ENCODE measurements at places on chromosomes 1 and 21.

- no peak for DNase-seq
Observed at GRCh38 chr1:171250263-171250662, 2.0 kb downstream of the FMO1 start.

GRCh38 chr1:203558064-203558760 lies 64.3 kb downstream of the OPTC start:
- DNase-seq = no peak

GRCh38 chr1:79955966-79956365 lies 949.4 kb upstream of the ADGRL4 start:
- no peak for DNase-seq

GRCh38 chr1:224338150-224338838 lies 8.3 kb upstream of the NVL start:
- no peak for DNase-seq

DNA sequence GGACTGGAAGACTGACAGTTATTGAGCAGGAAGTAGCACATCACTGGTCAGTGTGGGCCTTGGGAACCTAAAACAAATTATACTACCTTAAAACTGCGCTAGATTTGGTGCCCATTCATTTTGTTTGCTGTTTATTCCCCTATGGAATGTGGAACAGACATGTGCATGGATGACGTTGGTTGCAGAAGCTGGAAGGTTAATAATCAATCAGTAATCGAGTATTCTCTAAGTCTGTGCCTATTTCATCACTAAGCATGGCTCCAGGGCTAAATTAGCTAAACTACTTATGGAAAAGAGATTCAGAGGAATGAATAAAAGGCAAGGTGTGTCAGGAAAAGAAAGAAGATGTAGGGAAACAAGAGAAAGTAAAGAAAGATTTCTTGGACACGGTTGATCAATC lies 33.5 kb upstream of the DPT start:
- no peak for DNase-seq

DNA sequence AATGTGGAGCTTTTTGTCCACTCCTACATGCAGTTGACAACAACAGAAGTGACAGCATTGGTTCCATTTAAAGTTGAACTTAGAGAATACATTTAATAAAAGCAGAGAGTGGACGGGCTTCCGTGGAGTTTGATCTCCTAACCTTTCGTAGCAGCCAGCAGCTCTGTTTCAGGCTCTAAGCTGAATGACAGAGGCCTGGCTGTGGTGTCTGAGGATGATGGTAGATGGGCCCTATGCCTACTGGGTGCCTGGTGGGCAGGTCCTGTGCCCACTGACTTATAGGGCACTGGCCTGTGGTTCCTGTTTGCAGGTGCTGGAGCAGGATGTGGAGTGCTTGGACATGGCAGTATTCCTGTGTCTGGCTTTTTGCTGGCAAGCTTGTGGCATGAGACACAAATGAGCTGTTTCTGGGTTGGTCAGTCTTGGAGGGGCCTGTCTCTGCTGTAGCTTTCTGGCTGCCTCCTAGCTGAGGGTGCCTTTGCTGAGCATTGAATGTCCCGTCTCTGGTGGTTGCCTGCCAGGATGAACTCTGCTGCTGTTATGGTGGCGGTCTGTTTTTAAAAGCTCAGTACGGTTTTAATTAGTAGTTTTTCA lies 54.6 kb downstream of the PRDM2 start:
- DNase-seq = no peak

GRCh38 chr1:12615865-12616708 lies 1.9 kb downstream of the DHRS3 start:
- DNase-seq = no peak

DNA sequence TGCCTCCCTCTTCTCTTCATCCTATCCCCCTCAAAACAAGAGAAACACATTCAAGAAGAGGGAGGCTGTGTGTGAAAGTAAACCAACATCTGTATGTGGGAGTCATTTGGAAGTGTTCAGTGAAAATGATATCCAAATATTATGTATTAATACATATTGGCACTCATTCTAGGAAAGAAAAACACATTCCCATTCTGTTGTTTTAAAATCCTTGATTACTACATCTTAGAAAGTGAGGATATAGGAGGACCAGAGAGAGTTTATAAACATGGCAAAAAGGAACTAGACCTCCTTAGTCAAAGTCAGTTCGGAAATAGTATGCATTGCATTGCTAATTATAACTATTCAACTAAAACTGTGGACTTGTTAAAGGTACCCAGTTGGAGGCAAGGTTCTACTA lies 786.6 kb downstream of the ADGRL2 start:
- no peak for DNase-seq

- DNase-seq = no peak
Observed at GRCh38 chr21:28177124-28177523, 815.6 kb downstream of the LTN1 start.

- no peak for DNase-seq
Observed at GRCh38 chr1:246582301-246583055, 16.2 kb downstream of the CNST start.

GRCh38 chr1:26353976-26354820 lies at the start of gene CRYBG2:
Gene CRYBG2, minus strand, starts transcription at chr1:26354130. Its CDS starts 7,473 bp downstream, at chr1:26346657.
- peak; percentile 59 for DNase-seq

DNA sequence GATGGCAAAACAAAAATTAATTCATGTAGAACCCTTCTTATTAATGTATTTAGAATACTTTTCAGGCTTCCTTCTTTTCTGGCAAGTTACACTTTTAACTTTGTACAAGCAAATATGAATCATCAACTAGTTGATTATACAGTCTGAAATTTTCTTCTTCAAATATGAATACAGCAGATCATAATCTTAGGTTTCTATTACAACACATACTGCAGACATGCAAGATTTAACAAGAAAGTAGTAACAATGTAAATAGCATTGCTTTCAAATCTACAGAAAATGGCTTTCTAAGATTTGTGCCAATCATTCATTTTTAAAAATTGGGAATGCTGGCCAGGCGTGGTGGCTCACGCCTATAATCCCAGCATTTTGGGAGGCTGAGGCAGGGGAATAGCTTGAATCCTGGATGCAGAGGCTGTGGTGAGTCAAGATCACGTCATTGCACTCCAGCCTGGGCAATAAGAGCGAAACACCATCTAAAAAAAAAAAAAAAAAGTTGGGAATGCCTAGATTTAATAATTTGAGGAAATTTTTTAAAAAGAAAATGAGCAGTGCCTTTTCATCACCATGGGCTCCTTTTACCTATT lies 68.4 kb upstream of the DPYD start:
- DNase-seq = no peak

- no peak for DNase-seq
Observed at GRCh38 chr1:205447457-205448341, 8.1 kb downstream of the BLACAT1 start.

DNA sequence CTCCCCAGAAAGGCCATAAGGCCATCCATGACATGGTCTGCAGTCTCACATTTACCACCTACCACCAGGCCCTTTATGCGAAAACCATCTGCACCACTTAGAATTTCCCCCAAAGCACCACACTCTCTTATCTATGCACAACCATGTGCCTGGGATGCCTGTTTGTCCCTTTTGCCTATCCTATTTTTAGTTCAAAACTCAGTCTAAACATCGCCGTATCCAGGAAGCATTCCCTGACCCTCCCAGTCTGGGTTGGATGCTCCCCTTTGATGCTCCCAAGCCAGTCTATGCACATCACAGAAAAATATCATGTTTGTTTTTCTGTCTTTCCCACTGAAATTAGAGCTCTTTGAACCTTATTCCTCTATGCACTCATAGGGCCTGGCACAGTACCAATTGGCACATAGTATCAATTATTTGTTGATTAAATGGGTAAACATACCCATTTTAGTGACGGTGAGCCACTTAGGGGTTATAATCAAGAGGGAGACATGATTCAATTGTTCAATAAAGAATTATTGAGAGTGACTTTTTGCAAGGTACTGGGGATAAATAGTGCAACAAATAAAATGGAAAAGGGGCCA lies 6.7 kb downstream of the MPL start:
- no peak for DNase-seq

GRCh38 chr1:22582661-22583635 lies 19.7 kb downstream of the EPHA8 start:
- no peak for DNase-seq

- DNase-seq = no peak
Observed at GRCh38 chr1:13600762-13601453, 17.3 kb downstream of the PDPN start.

DNA sequence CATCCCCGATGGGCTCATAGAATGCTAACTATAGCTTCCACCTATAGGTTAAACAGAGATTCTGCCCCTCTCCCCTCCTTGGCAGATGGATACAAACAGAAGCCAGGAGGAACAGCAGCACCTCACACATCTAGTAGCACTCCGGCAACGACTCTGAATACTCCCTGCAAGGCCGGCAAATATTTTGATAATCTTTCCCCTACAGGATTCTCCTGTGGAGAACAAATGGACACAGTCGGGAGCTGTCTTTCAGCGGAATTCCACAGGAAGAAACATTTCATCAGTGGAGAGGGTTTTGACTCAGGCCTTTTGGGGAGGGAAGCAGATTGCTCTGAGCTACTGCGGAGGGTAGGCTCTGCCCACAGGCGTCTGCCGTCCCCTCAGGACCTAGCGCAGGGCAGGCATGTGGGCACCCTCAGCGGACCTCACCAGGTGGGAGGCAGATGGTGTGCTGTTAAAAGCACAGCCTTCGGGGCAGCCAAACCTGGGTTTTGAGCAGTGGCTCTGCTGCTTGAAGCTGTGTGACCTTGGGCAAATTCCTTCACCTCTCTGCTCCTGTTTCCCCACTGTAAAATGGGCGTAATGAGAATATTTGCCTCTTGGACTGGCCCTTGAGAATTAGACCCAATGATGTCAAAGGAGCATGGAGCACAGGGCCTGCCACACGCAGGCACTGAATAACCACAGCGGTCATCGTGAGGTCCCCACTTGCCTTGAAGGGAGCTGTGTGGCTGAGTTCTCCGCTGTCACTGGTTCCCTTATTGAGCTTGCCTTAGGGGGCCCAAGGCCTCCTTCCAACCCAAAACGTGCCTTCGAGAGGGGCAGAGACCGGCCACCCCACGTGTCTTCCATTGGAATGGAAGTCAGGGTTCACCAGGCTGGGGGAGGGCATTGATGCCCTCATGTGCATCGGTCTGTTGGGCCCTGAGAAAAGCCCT lies 19.2 kb upstream of the BCAR3 start:
- no peak for DNase-seq

- DNase-seq = no peak
Observed at GRCh38 chr1:224763126-224763775, 147.1 kb downstream of the CNIH3 start.

Data from progenitor cell of endocrine pancreas (in vitro differentiated cells).